ENCODE measurements at places on chromosomes 6 and 20.
A peak's percentile ranks its signal among the peaks of the same experiment; 100 is the strongest.

GRCh38 chr6:55868771-55869479, 6.5 kb downstream of the BMP5 start:
- no peak for DNase-seq

GRCh38 chr20:50817776-50818172, 22.9 kb downstream of the BCAS4 start:
- DNase-seq: no peak

DNA sequence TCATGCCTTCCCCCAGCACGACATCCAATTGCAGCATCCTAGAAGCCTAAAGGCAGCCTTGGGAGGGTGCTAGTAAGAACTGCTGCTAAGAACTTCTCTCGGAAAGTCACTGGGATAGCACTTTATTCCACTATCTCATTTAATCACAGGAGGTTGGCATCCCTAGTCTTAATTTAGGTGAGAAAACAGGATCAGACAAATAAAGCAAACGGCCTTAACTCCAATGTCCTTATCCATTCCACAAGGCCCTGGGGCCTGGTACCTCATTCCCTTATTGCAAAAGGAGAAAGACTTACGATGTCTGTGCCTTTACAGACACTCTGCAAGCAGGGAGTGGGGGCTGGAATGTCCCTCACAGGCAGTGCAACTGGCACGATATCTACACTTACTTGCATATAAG, 60.7 kb downstream of the BFSP1 start:
- no peak for DNase-seq

DNA sequence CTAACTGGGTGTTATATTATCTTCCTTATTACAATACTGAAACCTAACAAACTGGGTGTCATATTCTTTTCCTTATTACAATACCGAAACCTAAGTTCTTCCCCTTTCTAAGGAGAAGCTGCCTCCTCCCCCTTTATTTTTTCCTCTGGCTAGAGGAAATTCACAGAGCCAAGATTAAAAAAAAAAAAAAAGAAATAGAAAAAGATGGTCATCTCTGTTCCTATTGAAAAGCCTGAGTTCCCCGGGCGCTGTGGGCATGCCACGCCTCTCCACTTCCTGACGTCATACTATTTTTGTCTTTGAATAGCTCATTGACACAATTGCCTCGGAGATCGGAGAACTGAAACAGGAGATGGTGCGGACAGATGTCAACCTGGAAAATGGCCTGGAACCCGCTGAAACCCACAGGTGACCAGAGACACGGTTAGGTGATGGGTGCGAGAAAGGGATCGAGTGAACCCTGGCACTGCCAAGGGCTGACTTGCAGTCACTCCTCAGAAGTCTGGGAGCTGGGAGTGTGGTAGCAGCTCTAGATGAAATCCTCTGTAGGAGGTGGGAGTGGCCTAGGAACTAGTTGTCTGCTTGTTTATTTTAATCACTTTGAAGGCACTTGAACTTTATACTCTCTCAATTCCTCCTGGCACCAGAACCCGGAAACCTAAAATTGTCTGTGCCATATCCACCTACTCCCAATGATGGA, 82.2 kb upstream of the NAA20 start:
- no peak for DNase-seq

DNA sequence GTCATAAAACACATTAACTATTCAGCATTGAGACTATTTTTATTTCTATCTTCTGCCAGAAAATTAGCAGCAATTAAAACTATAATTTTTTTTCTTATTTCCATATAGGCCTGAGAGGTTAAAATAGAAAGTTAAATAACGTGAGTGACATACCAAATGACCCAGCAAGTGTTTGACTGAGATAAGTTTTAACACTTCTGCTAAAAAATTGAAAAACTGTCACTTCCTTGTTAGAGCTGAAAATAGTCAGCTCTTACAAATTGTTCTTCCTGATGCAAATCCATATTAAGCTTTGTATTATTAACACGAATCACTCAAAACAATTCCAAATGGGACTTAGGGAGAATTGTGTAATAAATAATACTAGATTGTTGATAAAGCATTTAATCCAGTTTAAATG, 26.5 kb upstream of the STX11 start:
- DNase-seq: no peak

DNA sequence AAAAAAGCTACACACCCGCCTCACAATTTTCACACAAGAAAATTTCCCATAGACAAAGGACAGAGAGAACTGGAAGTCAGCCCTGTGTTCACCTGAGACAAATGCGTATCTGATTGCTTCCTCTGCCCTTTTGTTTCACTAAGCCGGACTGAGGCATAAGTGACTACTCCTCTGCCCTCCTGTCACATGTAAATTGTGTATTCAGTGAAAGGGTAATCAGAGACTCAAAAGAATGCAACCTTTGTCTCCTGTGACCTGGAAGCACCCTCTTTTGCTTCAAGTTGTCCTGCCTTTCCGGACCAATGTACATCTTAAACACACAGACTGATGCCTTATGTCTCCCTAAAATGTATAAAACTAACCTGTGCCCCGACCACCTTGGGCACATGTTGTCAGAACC, 483.8 kb upstream of the EYS start:
- no peak for DNase-seq

DNA sequence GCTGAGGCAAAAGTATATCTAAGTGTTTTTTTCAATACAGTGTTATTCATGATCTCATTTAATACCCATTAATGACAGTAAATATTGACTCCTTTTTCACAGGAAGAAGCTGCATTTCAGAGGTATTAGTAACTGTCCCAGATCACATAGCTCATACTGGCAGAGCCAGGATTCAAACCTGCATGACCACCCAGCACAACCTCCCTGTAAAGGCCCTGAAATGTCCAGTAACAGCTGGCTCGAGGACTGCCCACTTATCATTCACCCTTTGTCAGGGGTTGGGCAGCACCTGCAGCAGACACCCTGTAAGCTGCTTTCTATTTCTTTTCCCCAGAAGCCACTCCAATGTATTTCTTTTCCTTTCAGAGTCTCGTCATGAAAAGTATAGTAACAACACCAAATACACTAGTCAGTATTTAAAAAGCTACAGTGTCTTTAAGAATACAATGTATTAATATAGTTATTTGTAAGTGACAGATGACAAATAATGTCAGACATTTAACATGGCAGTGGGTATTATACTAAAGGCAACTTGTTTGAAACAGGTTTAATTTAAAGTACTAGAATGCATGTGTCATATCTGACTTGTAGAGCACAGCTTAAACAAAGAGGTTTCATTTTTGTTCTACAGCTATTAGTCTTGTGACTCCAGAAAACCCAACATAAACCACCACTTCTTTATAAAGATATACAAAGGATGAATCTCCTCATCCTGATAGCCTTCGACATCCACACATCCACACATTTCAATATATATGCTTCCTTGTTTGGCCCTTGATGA, 841.6 kb upstream of the GJE1 start:
- no peak for DNase-seq

DNA sequence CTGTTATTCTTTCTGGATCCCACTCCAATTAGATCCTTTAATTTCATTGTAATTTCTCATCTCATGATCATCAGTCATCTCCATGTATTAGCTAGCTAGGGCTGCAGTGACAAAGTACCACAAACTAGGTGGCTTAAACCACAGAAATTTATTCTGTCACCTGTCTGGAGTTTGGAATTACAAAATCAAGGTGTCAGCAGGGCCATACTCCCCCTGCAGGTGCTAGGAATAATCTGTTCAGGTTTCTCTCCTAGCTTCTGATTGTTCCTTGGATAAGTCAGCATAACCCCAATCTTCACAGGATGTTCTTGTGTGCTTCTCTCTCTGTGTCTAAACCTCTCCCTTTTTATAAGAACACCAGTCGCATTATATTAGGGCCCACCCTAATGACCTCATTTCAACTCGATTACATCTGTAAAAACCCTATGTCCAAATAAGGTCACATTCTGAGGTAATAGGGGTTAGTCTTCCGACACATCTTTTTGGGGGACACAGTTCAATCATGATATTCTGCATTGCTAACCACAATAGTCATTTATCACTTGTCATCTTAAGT, 40.5 kb downstream of the BEND6 start:
- DNase-seq: no peak

DNA sequence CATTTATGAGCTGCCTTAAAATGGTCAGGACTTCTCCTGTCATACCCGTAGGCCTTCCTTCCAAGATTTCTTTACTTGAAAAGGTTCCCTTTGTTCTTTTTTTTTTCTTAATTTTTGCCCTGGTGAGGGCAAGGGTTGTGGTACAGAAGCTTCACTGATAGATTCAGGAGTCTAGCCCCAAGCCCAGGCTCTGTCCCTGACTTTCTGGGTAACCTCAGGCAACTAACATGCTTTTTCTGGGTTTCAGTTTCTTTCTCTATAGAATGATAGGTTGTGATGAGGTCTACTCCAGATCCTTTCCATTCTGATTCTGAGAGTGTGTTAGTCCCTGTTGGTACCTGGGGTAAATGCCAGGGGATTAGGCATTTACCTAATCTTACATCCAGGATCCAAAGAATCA, 21.2 kb downstream of the SNPH start:
- no peak for DNase-seq

GRCh38 chr6:22657352-22657980, 88.1 kb downstream of the HDGFL1 start:
- no peak for DNase-seq

- no peak for DNase-seq
These were observed 29.3 kb downstream of the HSF2 start for GRCh38 chr6:122428781-122429180.

- DNase-seq: no peak
These were observed 423.2 kb downstream of the RFPL4B start for GRCh38 chr6:112770308-112770707.

GRCh38 chr6:11808054-11808453, 29.5 kb upstream of the ADTRP start:
- DNase-seq: no peak

DNA sequence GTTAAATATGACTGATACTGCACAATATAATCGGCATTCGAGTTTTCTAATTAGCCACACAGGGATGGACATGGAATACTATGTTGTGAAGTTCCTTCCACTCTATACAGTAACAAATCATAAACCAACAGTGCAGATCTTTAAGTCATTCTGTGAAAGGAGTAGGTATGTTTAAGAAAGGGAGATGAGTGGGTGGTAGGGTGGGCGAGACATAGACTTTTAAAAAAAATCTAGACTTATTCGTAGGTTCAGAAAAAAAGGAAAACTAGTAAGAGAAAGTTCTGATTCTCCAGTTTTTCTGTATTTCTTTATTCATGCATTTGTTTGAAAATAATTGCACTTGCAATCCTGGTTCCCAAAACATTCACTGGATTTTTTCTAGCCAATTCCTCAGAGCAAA, 61.8 kb downstream of the SYNDIG1 start:
- no peak for DNase-seq

DNA sequence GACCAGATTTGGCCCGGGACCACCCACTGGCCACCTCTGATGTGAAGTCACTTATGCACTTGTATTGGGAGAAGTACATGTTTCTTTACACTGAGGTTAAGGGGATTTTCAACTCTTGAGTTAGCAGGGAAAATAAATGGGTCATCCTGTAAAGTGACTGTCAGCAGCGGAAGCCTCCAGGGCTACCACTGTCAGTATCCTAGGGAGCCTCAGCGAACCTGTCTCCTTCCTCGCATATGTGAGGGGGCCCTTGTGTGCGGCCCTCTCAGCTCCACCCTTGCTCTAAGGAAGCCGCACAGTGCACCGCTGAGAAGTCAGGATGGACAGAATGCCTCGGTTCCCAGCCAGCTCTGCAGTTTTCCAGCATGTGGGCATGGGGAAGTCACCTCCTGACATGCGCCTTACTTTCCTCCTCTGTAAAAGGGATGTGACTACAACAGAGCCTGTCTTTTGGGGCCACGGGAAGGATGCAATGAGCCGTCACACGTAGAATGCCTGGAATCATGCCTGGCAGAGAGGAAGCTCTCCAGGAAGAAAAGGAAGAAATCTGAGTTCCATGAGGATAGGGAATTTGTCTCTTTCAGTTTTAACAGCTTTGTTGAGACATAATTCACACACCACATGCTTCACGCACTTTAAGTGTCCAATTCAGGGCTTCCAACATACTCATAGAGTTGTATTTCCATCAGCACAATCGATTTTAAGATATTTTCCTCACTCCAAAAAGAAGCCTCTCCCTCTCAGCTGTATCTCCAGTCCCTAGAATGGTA, 115.4 kb downstream of the SYCP2 start:
- DNase-seq: peak; percentile 9

DNA sequence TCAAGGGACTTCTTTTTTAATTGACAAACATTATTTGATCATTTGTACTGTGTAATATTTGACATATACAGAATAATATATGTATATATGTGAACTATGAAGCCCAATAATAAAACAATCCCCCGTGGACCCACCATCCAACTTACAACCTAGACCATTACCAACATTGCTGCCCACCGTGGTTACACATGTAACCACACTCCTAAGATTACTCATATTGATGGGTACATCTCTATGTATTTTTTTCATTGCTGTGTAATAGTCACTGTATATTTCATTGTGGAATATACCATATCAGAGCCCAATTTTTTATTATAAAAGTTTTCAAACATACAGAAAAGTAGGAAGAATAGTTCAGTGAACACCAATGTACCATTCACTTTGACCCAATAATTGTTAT, 94.3 kb downstream of the RTN4IP1 start:
- DNase-seq: no peak

DNA sequence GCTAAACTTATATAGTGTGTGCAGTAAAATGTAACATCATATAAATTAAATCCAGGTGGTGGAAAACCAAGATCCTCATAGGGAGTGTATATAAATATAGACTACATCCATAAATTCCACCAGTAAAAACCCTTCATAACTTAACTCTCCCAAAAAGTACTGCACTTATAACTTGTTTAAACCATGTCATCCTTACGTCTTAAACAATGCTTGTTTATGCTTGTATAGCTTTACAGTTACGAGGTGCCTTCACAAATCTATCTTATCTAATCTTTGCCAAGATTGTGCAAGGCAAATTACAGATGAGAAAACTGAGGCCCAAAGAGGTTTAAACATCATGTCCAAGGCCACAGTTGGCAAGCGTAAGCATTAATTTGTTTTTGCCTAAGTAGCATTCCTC, 71.3 kb downstream of the BCAS1 start:
- DNase-seq: no peak

GRCh38 chr6:156884306-156884705, 107.1 kb downstream of the ARID1B start:
- DNase-seq: no peak

DNA sequence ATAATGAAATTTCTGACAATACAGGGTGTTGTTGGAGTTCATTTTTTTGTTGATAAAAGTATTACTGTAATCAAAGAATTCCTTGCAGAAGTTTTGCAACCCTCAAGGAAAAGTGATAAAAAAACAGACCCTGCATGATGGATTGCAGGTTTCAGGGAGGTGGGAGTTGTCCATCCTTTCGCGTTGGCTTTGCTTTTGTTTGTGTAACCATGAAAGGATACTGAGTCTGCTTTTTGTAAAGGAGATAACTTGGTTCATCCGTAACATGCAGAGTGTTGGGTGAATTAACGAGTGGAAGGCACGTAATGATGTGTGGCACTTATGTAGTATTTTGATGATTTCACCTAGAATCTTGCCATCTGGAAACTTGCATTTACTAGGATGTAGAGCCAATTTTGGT, 23.6 kb downstream of the FOXO3 start:
- no peak for DNase-seq

GRCh38 chr6:43996618-43997344, 130.5 kb downstream of the MRPL14 start:
- DNase-seq: no peak

Data from activated CD8-positive, alpha-beta memory T cell treated with anti-CD3 and anti-CD28 coated beads, Interleukin-2, amount 10 ng/mL, durations not matched to agents 7 days and 5 days (primary cell).